ENCODE measurements at places on chromosomes 5 and 9.

DNA sequence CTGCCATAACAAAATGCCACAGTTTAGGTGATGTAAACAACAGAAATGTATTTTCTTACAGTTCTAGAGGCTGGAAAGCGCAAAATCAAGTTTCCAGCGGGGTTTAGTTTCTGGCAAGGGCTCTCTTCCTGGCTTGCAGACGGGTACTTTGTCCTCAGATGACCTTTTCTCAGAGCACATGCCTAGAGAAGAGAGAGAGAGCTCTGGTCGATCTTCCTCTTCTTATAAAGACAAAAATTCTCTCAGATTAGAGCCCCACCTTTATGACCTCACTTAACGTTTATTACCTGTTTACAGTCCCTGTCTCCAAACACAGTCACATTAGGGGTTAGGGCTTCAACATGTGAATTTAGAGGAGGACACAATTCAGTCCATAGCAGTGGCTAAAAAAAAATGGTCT lies 119.7 kb downstream of the CETN3 start:
- no peak for DNase-seq

GRCh38 chr9:97993000-97993399 lies 9.9 kb downstream of the ANP32B start:
- DNase-seq = no peak

- DNase-seq = no peak
Measured at GRCh38 chr5:66963559-66963971, 233.0 kb downstream of the CD180 start.

DNA sequence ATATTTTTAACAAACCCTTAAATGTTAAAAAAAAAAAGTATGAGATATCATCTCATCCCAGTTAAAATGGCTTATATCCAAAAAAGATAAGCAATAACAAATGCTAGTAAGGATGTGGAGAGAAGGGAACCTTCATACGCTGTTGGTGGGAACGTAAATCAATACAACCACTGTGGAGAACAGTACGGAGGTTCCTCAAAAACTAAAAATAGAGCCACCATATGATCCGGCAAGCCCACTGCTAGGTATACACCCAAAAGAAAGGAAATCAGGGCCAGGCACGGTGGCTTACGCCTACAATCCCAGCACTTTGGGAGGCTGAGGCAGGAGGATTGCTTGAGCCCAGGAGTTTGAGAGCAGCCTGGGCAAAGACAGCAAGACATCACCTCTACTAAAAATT lies 3.0 kb downstream of the MTMR12 start:
- DNase-seq = no peak

DNA sequence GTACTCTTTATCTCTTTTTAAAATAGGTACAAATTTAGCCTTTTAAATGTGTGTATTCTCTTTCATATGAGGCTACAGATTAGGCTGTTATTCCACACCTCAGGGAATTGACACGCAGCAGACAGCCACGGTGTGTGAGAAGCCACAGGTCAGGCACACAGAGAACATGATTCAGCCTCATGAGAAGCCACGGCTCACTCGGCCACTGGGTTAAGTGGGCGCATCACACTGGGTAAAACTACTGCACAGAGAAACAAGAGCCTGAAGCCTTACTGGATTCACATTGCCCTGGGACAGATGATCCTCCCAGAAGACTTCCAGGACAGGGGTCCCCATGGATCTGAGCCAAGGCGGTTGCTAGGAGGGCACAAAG lies 28.2 kb downstream of the LPCAT1 start:
- DNase-seq = no peak

DNA sequence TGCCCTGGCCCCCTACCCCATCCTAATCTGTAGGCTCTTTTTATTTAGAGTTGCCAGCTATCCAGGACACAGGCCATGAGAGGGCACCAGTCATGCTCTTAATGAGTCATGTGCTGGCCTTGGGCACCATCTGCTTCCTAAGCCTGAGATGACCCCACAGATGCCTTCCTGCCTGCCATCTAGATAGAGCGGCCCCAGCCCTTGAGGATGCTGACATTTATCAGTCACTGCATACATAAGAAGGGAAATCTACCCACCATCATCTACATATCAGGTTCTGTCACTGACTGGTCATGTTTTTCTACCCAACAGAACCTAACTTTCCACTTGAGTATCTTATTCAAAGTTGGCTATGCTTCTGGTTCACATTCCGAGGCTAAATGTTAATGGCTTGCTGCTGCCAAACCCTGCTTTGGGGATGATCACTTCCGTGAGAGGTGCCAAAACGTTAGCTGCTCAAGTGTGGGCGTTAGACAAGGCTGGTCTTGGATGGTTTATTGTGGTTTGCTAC lies 49.9 kb upstream of the TTC23L start:
- DNase-seq = peak; percentile 21

GRCh38 chr5:73550016-73550415 lies 15.4 kb downstream of the ANKRA2 start:
- no peak for DNase-seq

- DNase-seq = no peak
Measured at GRCh38 chr9:91902475-91903125, 47.4 kb downstream of the ROR2 start.

- DNase-seq = no peak
Measured at GRCh38 chr5:126490167-126490940, 67.1 kb downstream of the GRAMD2B start.

GRCh38 chr5:16932401-16932800 lies 3.7 kb downstream of the MYO10 start:
- no peak for DNase-seq

GRCh38 chr9:91855196-91855595 lies 94.8 kb downstream of the ROR2 start:
- no peak for DNase-seq

- no peak for DNase-seq
Measured at GRCh38 chr9:13580760-13581159, 301.3 kb upstream of the MPDZ start.

GRCh38 chr9:7819984-7820383 lies 20.4 kb upstream of the DMAC1 start:
- DNase-seq = no peak

DNA sequence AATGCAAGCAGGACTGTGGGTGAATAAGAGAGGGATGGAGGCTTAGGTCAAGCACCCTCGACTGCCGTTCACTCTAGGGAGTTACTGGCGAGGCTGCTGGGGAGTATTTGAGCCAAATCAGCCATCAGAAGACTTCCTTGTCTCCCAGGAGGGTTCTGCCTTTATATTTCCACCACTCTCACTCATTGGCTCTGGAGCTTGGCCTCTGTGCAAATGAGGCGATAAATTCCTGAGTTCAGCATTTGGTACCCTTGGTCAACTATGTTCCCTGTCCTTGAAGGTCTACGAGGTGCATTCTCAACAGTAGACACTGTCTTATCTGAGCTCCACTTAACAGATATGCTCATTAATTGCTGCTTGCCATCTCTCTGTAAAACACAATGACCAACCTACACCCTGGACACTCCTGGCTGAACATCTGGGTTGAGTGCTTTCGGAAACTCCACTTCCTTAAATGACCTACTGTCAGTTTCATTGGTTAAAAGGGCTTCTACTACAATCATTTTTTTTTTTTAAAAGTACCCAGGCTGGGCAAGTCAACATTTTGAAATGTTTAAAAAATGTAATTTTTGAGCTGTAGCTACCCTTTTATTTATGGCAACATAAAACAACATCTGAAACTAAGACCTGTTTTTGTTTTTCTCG lies 153.2 kb downstream of the NTRK2 start:
- DNase-seq = no peak

DNA sequence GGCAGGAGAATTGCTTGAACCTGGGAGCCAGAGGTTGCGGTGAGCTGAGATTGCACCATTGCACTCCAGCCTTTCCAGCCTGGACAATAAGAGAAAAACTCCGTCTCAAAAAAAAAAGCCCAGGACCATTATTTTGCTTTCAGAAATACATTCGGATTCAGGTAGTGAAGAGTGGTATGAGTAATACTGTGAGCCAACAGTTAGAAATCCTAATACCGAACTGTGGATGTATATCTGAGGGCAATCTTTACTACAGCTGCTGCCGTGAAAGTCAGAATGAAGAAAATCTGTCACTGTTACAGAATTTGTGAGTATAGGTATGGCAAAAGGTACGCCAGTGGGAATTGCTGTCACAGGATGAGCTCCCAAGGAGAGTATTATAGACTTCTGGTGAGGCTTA lies 3.4 kb upstream of the CDK7 start:
- DNase-seq = no peak

GRCh38 chr9:5518171-5518936 lies 8.0 kb downstream of the PDCD1LG2 start:
- DNase-seq = no peak

- peak; percentile 89 for DNase-seq
Measured at GRCh38 chr5:15763754-15764153, 263.8 kb downstream of the FBXL7 start.

DNA sequence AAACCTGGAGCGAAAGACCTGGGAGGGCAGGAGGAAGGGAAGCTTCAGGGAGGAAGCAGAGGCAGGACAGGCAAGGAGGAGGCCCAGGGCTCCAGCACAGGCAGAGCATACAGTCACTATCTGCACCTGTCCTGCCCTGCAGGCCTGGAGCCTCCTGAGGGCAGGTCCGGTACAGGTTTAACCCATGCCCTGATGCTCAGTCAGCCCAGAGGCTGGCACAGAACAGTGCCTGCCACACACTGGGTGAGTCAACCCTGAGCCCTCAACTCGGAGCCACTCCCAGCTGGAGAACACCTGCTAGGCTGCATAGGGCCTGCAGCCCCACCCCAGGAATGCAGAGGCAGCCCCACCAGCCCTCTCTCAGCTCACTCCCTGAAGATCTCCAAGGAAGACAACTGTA lies 161.5 kb upstream of the PHYKPL start:
- DNase-seq = no peak

- no peak for DNase-seq
Measured at GRCh38 chr5:4815002-4815401, 325.1 kb upstream of the ADAMTS16 start.

- no peak for DNase-seq
Measured at GRCh38 chr5:107321906-107322305, 348.8 kb downstream of the EFNA5 start.

DNA sequence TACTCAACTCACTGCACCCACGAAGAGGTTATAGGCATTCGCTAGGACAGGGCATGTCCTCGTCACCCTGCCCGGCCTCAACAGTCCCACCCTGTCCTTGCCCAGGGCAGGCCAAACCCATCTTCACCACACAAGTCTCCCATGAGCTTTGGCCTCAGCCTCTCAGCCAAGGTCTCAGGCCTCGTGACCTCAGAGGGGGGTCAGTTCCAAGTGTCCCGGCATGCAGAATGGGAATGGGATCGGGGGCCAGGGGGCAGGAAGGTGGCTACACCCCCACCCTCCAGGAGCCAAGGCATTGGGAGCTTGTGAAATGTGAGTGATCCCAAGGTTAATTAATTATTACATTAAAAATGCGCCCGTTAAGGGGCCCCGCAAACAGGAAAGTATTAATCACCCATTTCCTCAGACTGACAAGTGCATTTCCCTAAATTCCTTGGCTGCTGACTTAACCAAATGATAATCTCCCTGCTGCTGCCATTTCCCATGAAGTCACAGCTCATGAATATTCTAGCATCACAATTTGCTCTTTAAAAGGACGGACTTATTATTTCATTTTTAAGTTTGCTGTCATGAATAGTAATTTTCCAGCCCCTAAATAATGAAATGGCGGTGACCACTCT lies 8.0 kb upstream of the UBAC1 start:
- DNase-seq = no peak

DNA sequence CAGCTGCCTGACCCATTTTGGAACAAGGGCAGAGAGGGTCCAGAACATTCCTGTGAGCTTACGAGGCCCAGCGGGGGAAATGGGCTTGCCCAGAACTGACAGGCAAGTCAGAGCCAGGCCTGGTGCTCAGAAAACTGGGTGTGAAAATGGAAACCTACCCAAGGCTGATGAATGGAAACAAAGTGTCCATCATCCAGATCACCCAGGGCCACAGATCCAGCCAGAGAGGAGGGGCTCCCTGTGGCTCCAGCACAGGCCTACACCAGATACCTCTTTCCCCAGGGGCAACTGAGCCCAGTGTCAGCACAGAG lies 3.1 kb downstream of the CLTB start:
- no peak for DNase-seq

GRCh38 chr5:111374380-111374779 lies 138.0 kb downstream of the STARD4 start:
- no peak for DNase-seq

GRCh38 chr5:76733049-76733417 lies 17.1 kb downstream of the F2R start:
- no peak for DNase-seq

- no peak for DNase-seq
Measured at GRCh38 chr9:130382096-130382495, 62.7 kb upstream of the ASS1 start.

DNA sequence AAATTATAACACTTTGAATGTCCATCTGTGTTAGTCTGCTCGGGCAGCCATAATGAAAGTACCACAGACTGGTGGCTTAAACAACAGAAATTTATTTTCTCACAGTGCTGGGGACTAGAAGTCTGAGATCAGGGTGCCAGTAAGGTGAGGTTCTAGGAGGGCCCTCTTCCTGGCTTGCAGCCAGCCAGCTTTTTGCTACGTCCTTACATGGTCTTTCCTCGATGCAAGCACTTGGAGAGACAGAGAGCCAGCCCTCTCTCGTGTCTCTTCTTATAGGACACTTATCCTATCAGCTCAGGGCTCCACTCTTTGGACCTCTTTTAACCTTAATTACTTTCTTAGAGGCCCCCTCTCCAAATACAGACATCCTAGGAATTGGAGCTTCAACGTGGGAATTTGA lies 351.8 kb downstream of the SPOCK1 start:
- no peak for DNase-seq

DNA sequence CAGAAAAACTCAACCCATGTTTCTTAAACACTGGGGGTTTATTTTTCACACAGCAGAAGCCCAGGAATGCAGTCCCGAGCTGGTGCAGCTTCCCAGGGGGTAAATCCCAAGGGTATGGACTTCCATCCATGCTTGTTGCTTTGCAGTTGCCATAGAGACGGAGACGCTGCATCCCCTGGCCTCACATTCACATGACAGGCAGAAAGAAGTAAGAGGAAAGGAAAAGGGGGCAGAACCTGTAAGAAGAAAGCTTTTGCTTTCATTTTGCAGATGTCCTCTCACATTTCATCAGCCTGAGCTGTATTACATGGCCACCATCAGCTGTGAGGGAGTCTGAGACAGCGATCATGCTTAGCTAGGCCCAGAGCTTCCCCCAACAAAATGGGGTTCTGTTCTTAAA lies 321.0 kb downstream of the AGTPBP1 start:
- no peak for DNase-seq

- no peak for DNase-seq
Measured at GRCh38 chr5:154669402-154669801, 85.8 kb upstream of the LARP1 start.
